ENCODE measurements at places on chromosomes 1 and 21.

GRCh38 chr1:185886046-185886445 lies 151.9 kb downstream of the HMCN1 start:
- no peak for DNase-seq

DNA sequence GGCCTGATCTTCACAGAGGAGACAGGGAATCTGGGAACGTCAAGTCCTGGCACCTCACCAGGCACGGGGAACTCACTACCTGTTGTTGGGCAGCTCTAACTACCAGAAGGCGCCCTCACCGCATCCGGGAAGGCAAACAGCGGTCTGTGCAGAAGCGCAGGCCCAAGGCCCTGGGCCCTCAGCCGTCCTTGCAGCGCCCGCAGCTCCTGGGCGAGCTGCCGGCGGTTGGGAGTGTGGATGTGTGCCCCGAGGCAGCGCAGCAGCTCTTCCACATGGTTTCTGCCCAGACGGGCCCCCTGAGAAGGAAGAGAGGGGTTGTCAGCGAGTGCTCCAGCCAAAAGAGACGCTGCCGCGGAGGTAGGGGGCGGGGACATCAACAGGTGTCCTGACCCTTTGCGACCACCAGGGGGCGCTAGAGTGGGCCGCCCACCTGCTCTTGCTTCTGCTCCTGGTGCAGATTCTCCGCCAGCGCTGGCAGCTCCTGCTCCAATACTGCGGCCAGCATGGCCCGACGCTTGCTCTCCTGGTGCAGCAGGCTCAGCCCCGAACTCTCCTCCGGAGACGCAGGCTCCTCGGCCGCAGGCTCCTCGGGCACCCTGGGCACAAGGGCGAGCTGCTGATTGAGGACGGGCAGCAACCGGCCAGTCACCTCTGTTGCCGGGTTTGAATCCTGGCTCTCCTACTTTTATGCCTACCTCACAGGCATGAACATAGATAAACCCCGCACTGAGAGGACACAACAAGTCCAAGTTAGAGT lies 9.3 kb downstream of the MAP3K6 start:
- DNase-seq, result peak; percentile 82

DNA sequence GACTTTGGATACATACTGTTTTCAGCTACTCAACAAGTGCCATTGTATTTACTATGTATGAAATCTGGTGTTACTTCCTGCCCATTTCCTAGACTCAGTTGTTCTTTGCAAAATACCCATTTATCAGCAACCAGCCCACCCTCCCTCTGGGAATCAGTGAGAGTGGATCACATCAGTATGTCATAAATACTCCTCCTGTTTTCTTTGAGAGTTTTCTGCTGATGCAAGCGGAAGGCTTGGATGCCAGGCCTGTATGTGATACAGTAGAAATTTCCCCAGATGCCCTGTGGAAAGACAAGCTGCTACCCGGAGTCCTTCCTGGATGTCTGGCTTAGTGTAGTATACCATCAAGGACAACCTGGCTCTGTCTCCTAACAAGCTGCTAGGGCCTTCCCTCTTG lies 2.4 kb upstream of the PTPRC start:
- no peak for DNase-seq

DNA sequence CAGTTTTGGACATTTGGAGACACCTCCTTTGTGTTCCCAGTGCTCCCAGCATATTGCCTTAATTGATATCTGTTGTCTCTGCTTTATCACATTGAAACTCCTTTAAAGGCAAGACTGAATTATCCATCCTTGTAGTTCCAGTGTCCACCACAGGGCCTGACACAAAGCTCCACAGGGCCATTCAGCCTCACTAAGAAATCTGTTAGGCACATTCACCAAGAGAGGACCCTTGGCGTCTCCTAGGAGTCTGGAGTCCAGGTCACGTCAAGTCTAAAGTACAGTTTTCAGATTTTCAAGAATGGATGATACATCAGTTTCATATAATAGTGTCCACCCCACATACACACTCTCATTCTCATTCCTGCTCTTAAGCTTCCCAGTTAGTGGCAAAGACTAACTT lies 4.8 kb downstream of the ACP6 start:
- no peak for DNase-seq

DNA sequence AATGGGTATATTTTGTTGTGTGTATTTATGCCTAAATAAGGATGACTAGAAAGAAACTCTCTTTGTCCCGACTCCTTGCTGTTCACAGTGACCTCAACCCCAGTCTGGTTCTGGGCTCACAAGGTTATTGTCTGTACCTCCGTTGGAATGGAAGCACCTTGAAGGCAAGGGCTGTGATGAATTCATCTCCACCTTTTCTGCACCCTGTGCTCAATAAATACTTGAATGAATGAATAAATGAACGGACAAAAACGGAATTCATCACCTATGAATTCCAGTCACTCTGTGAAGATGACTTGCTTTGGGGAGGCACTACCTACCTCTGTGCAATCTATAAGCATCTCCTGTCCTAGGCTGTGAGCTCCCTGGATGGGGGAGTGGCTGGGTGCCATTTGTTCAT lies 39.3 kb downstream of the HSPG2 start:
- no peak for DNase-seq

DNA sequence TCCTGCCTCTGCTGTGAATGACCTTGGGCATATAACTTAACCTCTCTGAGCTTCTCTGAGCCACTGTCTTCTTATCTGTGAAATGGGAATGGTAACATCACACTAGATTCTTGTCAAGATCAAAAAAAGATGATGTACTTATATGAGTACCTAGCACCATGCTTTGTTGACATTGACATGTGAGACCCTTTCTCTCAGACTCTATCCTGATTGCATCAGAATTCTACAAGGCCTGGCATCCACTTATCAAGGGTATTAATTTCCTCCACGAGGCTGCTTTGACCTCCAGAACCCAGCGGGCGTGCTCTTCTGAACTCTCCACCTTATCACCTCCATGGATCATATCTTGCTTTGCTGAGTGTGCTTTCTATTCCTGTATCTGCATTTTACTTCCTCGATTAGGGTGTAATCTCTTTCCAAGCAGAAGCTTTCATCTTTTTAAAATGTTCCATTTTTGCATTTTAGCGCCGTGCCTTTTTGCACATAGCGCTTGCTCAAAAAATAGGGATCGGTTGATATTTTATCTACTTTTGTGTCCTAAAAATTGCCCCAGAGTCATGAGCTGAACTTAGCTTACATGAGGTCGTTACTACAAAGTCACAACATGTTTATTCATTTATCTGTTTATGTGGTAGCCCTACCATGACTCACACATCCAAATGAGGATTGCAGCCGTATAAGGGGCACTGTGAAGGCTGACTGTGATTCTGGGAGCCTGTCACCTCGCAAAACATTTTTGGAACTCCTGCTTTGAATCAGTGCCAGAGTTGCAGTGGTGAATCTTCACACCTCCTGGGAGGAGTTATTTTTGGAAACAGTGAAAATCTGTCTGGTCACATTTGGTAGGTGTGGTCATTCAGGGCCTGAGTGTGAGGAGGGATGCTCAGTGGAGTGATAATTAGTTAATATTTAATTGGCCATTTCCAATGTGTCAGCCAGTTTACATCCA lies 63.2 kb downstream of the IER5 start:
- DNase-seq, result no peak

GRCh38 chr1:109530457-109531087 lies 9.1 kb upstream of the GPR61 start:
- DNase-seq, result no peak

DNA sequence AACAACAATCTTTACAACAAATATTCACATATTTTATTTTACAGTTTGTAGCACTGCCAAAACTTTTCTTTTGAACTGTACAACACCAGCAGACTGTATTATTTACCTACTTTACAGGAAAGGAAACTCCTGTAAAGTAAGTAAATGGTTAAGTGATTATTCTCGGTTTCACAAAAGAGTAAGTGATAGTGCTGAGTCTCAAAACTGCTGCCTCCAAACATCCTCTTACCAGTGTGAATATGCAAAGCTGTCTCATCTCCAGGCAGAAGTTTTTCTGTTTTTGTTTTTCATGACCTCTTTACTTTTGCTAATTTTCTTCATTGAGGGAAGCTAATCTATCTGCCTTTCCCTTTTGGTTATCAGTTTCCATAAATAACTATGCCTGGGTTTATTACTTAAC lies 286.7 kb downstream of the SRGAP2C start:
- DNase-seq, result no peak

DNA sequence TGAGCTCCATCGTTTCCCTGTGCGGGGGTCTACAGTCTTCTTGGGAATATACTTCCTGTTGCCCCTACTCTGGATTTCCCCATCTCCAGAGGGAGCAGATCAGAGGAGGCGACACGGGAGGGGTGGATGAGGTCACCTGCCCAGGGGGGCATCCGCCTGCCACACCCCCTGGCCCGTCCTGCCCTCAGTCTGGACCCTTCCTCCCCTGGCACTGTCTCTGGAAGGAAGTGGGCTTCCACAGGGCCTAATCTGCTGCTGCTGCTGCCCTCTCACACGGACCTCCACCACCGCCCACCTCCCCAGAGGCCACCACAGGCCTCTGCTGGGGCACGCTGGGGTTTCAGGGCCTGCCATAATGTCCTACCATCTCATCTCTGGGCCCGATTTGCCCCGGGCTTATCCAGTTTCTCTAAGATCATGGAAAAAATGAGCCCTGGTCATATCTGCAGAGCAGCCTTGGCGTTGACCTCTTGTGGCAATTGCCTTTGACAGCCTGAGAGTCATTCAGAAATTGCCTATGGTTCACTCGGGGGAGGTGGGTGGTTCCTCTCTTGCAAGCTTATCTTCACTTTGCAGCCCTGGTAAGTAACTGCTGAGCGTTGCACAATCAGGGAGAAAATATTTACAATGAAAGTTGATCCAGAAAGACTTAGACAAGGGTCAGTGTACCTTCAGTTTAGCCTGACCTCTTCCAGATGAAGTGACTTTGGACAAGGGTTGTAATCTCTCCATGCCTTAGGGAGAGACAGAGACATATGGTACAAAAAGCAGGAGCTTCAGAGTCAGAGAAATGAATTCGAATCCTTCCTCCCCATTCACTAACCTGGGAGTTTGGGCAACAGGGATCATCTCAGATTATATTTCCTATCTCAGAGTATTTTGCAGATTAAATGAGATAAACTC lies 252.4 kb downstream of the TOMM20 start:
- peak; percentile 31 for DNase-seq

DNA sequence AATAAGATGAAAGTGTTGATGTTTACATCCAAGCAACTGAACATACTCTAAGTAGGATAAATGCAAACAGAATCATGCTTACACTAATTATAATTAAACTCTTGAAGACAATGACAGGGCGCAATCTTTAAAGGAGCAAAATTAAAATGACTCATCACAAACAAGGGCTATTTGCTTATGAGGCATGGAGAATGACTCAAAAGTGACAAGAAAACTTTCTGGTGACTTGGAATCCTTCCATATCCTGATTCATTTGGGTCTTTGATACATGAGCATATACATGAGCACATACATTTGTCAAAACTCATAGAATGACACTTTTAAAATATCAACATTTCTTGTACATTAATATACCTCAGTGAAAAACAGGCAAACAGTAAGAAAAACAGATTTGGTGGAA lies 1632.3 kb downstream of the KCNT2 start:
- no peak for DNase-seq

- no peak for DNase-seq
Measured at GRCh38 chr1:241658081-241658793, 6.2 kb downstream of the WDR64 start.

DNA sequence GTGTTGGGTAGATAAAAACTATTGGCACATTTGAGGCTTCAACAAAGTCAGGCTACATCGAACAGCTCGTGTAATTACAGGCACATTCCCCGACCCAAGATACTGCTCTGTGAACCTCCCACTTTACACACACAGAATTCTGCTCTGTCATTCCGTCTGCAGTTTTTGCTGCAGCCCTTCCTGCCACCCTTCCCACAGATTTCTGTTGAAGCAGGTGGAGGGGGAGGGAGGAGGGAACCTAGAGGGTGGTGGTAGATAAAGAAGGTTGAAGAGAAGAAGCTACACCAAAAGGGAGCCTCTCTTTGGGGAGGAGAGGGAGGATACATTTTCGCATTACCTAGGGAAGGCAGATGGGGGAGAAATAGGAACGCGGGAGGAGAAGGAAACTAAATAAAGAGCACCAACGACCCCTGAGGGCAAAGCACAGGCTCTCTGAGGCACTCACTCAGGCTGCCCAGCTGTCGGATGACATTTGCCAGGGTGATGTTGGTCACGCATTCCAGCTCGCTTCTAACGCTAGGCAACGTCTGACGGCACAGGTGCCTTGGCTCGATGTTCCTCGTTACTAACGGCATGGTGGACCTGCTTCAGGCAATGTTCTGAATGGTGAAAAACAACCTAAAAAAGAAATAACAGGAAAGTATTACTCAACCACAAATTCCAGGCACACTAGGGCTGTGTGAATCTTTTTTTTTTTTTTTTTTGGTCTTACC lies 36.0 kb downstream of the GPR3 start:
- peak; percentile 36 for DNase-seq

- peak; percentile 8 for DNase-seq
Measured at GRCh38 chr1:147892216-147892615, 10.4 kb upstream of the GJA8 start.

DNA sequence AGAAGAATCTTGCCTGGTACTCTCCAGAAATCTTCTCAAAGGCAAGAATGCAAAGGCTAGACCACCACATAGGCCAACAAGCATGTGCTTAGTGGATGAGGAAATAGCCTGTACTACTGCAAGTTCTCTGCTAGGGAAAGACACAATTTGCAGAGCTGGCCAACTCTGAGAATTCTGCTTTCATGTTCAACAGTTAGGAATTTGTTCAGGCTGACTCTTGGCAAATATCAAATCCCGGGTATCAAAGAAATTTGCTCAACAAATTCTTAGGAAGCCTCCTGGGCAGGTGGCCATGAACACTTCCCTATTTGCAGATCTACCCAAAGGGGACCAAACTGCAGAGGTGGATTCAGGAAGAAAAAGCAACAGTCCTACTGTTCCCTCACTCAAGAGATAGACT lies 15.0 kb upstream of the H3-3A start:
- DNase-seq, result no peak

- no peak for DNase-seq
Measured at GRCh38 chr1:185318431-185319138, 1.5 kb upstream of the IVNS1ABP start.

DNA sequence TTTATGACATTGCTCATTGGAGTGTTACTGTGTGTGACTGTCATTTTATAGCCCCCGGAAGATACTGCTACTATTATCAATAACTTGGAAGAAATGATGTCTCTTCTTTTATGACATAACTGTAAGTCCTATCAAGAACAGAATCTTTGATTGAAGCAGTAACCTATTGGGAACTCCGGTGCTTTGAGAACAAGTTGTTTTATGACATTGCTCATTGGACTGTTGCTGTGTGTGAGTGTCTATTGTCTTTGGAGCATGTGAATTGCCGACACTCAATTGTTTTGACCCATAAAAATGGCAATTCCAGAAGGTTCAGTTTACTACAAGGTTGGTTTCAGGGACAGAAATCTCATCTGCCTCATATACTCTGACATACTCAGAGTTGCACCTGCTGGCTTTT lies 8.0 kb downstream of the KCNK1 start:
- no peak for DNase-seq

- DNase-seq, result peak; percentile 13
Measured at GRCh38 chr1:30375156-30375555, 348.2 kb downstream of the MATN1 start.

DNA sequence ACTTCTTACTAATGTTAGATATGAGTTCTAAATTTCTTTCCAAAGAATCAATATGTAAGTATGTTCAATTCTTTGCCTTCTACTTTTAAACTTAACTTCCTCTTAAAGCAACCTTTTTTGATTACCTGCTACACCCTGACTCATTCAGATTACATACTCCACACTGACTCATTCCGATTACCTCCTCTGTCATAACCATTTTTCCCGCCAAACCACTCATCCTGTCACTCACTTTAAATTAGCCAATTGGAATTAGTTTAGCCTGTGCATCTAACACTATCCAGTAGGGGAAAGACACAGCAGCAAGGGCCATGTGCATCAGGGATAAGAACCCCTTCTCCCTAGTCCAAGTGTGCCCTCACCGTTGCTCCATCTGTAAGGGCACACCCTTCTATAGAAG lies 815.5 kb downstream of the BRINP3 start:
- no peak for DNase-seq

Measured in stimulated activated CD4-positive, alpha-beta T cell treated with anti-CD3 and anti-CD28 coated beads, Interleukin-2, amount 100 ng/mL, for 24 hours (primary cell).